ENCODE measurements at places on chromosomes 5 and 9. TPM values are rescaled to one million over a fixed set of nuclear protein-coding genes. Genes with fewer than 3 reads are reported as not detected.
A peak's percentile ranks its signal among the peaks of the same experiment; 100 is the strongest.

PCDHA1 gene
- 0.07 TPM for total RNA-seq

MAP3K1 gene
- total RNA-seq, result 47.0 TPM

INSL6 gene
- not detected for total RNA-seq

DNA sequence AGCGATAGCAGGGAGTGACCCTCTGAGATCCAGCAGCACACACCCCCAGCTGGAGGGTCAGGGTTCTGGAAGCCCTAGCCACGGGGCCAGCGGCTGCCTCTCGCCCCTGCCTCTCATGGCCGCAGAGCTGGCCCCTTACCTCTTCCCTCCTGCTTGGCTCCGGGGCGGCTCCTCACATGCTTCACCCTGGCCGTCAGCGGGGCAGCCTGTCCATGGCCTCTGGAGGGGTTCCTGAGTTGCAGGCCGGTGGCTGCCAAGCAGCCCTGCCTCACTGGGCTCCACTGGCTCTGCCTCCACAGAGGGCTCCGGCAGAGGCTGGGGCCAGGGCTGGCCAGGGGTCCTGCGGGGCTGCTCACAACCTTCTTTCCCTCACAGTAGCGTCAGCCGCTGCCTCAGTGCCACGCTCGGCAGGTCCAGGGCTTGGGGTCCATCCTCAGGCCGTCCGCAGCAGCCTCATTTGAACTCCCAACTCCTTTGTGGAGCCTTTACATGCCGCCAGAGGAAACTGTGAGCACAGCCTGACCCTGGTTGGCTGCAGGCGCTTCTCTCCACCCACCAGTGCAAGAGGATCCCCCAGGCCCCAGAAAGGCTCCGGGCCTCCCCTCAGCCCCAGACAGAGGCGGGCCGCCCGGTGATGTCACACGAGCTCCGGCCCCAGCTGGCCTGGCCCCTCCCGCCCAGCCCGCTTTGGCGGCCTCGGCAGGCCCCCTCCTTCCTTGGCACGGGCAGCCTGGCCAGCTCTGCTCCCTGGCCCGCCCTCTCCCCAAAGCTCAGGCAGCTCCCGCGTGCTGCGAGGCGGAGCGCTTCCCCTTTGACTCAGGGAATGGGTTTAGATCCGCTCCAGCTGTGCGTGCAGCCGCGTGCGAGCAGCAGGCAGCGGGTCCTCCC, at the start of gene ANGPTL2:
Gene ANGPTL2, minus strand, starts transcription at position 460 of the 888 bp plus-strand sequence. CDS start 13,904 bp downstream, outside the sequence.
- no peaks in the 10 kb centered on the region for H3K27me3 ChIP-seq
- H3K4me1 ChIP-seq, result peaks cover 7% of the 10 kb centered on the region
- no peak for DNase-seq
- peak within 1 kb of the TSS; percentile 49 for H3K27ac ChIP-seq
- no peak within 1 kb of the TSS for H3K4me3 ChIP-seq

DNA sequence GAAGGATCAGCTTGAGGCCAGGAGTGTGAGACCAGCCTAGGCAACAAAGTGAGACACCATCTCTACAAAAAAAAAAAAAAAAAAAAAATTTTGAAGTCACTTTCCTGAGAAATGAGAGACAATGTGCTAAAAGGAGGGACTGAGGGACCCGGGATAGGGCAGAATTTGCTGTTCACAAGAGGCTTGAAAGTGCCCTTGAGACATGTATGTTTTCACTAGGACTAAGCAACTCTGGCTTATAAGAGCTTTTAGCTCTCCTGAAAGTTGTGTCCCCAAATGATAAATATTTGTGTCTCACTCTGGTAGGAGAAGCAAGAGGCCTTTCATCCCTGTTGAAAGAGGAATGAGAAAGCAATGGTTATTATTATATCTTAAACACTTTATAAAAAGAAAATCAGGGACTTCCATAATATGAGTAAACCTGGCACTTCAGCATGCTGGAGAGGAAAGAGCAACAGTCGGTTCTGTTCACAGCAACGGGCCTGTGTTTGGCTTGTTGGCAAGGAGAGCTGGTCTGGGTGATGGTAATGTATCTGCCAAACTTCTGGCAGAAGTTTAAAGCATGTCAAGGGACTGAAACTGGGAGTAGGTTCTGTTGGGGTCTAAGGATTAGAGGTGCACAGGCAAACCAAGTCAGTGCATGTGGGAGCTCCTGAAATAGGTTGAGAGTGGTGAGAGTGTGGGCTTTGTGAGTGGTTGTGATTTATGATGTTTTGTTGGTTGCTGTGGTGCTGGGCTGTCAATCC, 32.2 kb downstream of the ENTREP1 start:
- H3K36me3 ChIP-seq, result no peaks in the 10 kb centered on the region
- H3K27me3 ChIP-seq, result no peaks in the 10 kb centered on the region
- H3K4me3 ChIP-seq, result no peak overlapping the region
- no peaks in the 10 kb centered on the region for H3K4me1 ChIP-seq
- no peak for DNase-seq

GRCh38 chr5:143695244-143695864, 116.6 kb upstream of the HMHB1 start:
- no peak overlapping the region for H3K27ac ChIP-seq
- DNase-seq, result no peak
- no peak overlapping the region for H3K4me3 ChIP-seq
- H3K36me3 ChIP-seq, result no peaks in the 10 kb centered on the region
- no peaks in the 10 kb centered on the region for H3K27me3 ChIP-seq

- H3K27ac ChIP-seq, result no peak overlapping the region
- H3K4me3 ChIP-seq, result no peak overlapping the region
- H3K36me3 ChIP-seq, result peaks cover 3% of the 10 kb centered on the region
- no peaks in the 10 kb centered on the region for H3K4me1 ChIP-seq
Measured at GRCh38 chr9:134396825-134397224, 70.6 kb downstream of the RXRA start.

GRCh38 chr5:134576386-134577021, 51.0 kb downstream of the JADE2 start:
- H3K27ac ChIP-seq, result no peak overlapping the region
- peaks cover 9% of the 10 kb centered on the region for H3K36me3 ChIP-seq
- no peak overlapping the region for H3K4me3 ChIP-seq
- no peak for DNase-seq
- no peaks in the 10 kb centered on the region for H3K27me3 ChIP-seq
- no peaks in the 10 kb centered on the region for H3K4me1 ChIP-seq

- no peak for DNase-seq
- peaks cover 9% of the 10 kb centered on the region for H3K4me1 ChIP-seq
- no peaks in the 10 kb centered on the region for H3K27me3 ChIP-seq
- H3K4me3 ChIP-seq, result no peak overlapping the region
- peak overlapping the region; percentile 7 for H3K27ac ChIP-seq
- H3K36me3 ChIP-seq, result no peaks in the 10 kb centered on the region
Measured at GRCh38 chr5:140152022-140152999, 22.7 kb upstream of the CYSTM1 start.

DNA sequence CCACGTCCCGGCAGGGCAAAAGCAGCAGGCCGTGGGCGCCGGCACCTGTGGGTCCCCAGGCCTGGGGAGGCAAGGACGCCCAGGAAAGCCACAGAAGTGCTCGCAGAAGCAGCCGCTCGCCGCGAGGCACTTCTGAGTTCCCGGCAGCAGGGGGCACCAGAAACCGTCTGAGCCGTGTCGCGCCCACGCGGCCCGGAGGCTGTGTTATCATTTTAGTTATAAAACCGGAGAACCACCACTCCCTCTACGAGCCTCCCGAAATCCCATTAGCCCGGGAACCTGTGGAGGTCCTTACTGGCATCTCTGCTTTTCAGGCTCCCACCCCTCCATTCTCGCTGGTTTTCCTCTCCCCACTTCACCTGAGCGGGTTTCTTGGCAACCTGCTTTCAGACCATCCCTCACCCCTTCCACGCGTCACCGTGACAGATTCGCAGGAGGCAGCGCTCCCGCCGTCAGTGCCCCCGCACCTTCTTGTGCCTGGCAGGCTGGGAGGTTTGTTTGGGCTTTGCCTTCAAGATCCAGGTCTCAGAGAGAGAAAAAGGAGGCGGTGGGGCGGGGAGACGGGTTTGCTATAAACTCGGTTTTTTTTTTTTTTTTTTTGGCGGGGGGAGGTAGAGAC, 2.3 kb downstream of the GDNF start:
- H3K27ac ChIP-seq, result no peak overlapping the region
- no peak for DNase-seq

- H3K4me3 ChIP-seq, result no peak overlapping the region
- peak overlapping the region; percentile 95 for H3K27ac ChIP-seq
- no peaks in the 10 kb centered on the region for H3K27me3 ChIP-seq
- peaks cover 46% of the 10 kb centered on the region for H3K4me1 ChIP-seq
- no peak for DNase-seq
Measured at GRCh38 chr5:150160448-150161081, 4.9 kb upstream of the PDGFRB start.

DNA sequence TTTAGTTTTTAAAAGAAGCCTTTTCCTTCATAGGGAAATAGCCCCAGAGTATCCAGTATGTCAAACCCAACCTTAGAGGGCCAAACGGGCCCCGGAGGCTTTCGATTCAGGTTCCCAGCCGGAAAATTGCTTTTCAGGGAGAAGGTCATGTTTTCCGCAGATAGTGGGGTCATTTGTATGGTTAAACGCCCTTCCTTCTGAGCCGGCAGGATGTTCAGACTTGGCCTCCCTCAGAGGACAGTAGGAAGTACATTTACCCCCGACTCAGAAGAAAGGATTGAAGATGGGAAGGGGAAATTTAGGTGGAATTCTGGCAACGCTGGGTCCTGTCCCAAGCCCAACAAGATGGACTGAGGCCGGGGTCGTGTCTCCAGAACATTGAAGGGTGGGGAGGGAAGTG, 195.2 kb downstream of the AOPEP start:
- peaks cover 82% of the 10 kb centered on the region for H3K4me1 ChIP-seq
- no peak overlapping the region for H3K4me3 ChIP-seq
- DNase-seq, result no peak
- peak overlapping the region; percentile 84 for H3K27ac ChIP-seq
- no peaks in the 10 kb centered on the region for H3K36me3 ChIP-seq
- no peaks in the 10 kb centered on the region for H3K27me3 ChIP-seq

GRCh38 chr9:26656003-26656870, 236.4 kb downstream of the CAAP1 start:
- H3K27me3 ChIP-seq, result no peaks in the 10 kb centered on the region
- no peak for DNase-seq
- no peaks in the 10 kb centered on the region for H3K4me1 ChIP-seq
- no peaks in the 10 kb centered on the region for H3K36me3 ChIP-seq

DNA sequence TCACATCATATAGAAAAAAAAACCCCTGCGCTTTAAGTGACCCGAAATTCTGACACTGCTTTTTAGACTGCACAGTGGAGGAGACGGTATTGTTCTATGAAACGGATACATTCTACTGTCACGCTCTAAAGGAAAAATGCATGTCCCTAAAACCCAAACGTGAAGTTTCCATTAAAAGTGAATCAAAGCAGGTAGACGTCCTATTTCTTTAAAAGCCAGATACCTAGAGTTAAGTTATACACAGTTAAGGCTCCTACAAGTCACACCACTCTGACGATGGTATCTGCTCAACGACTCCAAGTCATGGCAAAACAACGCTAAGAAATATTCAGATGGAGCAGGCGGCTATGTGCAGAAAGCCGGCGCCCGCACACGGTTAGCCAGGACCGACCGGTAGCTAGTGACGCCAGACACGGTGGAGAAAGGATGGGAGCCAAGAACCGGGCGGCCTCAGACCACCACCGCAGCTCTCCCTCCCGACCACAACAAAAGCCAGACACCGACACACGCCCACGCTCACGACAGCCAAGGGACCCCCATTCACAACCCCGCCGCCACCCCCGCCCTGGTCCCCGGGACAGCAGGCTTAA, 734 bp downstream of the SKP1 start:
- peaks cover 2% of the 10 kb centered on the region for H3K36me3 ChIP-seq
- H3K27me3 ChIP-seq, result no peaks in the 10 kb centered on the region
- peak overlapping the region; percentile 98 for H3K27ac ChIP-seq
- H3K4me3 ChIP-seq, result peak overlapping the region; percentile 97
- peaks cover 8% of the 10 kb centered on the region for H3K4me1 ChIP-seq

DNA sequence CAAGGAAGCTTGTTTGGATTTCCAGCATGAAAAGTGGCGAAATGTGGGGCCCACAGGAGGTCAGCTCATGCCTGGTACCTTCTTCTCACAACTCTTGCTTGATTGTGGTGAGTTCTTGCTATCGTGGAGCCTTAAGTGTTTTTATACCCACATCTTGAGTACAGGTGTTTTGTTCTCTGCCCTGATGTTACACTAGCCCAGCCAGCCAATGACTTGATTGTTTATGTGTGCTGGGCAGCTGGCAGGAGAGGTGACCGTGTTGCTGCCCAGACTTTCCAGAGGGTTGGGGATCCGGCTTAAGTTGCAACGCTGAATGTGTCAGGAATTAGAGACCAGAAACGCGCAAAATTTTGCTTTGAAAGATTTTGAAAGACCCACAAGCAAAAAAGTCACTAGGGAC, 24.0 kb upstream of the TPPP start:
- no peaks in the 10 kb centered on the region for H3K4me1 ChIP-seq
- H3K36me3 ChIP-seq, result no peaks in the 10 kb centered on the region
- H3K27me3 ChIP-seq, result no peaks in the 10 kb centered on the region
- H3K27ac ChIP-seq, result no peak overlapping the region

GRCh38 chr9:2178034-2178734, 163.0 kb downstream of the SMARCA2 start:
- no peaks in the 10 kb centered on the region for H3K4me1 ChIP-seq
- H3K27me3 ChIP-seq, result no peaks in the 10 kb centered on the region
- no peak overlapping the region for H3K4me3 ChIP-seq
- H3K36me3 ChIP-seq, result no peaks in the 10 kb centered on the region

DNA sequence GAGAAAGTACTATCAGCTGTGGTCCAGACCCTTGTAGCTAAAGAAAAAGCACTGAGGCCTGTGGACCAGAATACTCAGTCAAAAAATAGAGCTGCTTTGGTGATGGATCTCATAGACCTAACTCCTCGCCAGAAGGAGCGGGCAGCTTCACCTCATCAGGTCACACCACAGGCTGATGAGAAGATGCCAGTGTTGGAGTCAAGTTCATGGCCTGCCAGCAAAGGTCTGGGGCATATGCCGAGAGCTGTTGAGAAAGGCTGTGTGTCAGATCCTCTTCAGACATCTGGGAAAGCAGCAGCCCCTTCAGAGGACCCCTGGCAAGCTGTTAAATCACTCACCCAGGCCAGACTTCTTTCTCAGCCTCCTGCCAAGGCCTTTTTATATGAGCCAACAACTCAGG, 8.9 kb downstream of the RAB24 start:
- DNase-seq, result no peak
- no peaks in the 10 kb centered on the region for H3K4me1 ChIP-seq
- peaks cover 9% of the 10 kb centered on the region for H3K36me3 ChIP-seq
- H3K4me3 ChIP-seq, result no peak overlapping the region
- no peaks in the 10 kb centered on the region for H3K27me3 ChIP-seq

DNA sequence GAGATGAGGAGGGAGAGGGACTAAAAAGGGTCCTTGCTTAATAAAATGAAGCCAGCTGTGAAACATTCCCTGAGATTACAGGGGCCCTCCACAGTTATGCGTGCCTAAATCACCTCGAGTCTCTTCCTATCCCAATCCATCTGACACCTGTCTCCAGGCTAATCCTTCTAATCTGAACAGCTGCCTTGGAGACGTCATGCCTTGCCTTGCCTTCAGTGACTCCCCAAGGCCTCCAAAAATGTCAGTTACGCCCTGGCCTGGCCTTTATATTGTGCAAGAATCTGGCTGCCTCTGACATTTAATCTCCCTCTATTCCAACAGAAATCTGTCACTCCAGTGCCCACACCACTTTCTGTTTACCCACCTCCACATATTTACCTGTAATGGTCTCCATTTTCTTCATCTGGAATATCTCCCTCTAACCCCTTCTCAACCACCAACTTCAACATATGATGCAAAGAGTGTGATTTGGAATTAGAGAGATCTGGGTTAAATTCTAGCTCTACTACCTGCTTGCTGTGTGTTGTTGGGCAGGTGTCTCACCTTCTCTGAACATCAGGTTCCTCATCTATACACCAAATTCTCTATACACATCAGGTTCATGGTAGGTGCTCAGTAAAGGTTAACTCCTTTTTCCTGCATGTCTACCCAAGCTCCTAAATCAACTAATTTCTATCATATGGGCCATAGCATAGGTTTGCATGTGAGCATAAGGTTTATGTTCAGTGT, 57.9 kb downstream of the PTCD2 start:
- H3K36me3 ChIP-seq, result no peaks in the 10 kb centered on the region
- DNase-seq, result no peak
- H3K27me3 ChIP-seq, result no peaks in the 10 kb centered on the region
- no peak overlapping the region for H3K27ac ChIP-seq
- H3K4me3 ChIP-seq, result no peak overlapping the region

Data from Caco-2 (cell line).